Effector memory CD4-positive, alpha-beta T cell (primary cell): ENCODE measurements at places on chromosomes 5 and 9.

DNA sequence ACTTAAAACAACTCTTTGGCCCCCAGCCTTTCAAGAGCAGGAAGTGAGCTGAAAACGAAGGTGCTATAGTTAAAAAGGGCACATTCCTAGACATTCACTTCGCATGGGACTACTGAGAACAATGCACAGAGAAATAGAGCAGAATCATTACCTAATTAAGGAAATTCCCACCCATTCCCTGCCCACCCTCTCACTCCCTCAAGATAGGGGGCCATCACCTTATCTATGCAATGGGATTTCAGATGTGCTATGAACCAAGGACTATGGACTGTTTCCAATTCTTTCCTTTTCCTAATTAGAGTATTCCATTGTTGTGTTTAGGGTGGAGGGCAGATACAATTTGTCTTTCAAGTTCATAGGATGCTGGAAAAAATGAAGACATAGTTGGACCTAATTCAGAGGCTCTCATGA is 476.8 kb downstream of the CETN3 start:
- no peak for DNase-seq

- DNase-seq = no peak
These were observed 48.9 kb downstream of the PTPN3 start for GRCh38 chr9:109449036-109449798.

DNA sequence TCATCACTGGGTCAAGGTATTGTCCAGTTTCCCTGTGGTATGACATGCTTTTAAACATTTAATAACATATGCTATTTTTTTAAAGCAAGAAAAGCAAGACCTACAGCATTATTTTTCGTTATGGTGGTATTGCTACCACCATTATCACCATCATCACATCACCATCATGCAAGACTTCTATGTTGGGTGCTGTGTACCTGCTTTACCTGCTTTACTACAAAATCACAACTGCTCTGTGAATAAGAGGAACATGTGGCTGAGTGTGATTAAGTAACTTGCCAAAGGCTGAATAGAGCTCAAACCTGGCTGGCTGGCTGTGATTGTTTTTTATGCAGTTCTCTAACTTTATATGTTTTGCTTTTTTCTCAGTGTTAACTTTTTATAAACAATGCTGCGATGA is 140.8 kb upstream of the CLINT1 start:
- no peak for DNase-seq

DNA sequence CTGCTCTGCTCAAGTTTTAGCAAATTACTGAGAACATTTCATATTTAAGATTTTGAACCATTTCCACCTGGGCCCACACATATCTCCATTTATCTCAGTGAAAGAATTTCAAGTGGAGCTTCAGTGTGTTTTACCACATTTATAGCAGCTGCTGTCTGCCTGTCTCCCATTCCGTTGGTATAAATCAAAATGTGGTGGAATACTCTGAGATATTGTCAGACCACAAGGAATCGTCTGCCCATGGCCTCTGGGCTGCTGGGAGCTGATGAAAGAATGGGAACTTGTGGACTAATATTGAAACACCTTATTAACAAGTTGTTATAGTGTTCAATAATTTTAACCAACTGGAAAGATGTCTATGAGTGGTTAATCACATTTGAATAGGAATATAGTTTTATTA is 33.3 kb downstream of the MAST4 start:
- no peak for DNase-seq

DNA sequence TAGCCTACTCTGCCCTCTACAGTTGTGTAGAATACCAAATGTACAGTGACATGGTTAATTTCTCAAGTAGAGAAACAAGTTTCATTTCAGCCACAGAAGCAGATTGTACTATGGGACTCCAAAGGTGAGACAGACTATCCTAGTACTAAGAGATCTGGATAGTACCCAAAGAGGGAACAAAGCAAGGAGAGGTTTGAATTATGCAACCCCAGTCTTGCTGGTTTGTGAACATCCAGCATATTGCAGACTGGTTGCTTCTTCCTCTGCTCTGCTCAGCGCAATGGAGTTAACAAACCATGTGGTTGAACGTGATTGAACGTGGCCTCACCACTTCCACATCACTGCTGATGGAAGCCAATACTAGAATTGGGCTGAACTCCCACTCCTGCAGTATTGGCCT is 43.3 kb upstream of the ALDOB start:
- DNase-seq = no peak

DNA sequence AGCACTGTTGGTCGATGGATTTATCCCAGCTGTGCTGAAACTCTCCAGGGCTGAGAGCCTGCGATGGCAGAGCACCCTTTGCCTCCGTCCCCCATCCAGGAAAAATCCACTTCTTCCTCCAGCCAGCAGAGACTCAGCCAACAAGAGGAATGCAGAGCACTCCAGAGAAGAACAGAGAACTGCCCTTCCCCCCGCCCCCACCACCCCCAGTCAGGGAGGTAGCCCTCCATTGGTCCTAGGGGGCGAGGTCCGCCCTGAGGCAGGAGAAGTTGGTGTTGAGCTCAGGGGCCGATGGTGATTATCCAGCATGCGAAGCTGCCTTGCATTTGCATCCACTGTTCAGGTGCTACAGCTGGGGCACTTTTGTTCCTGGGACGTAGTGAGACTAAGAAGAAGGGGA is 9.0 kb downstream of the TLX3 start:
- DNase-seq = no peak

DNA sequence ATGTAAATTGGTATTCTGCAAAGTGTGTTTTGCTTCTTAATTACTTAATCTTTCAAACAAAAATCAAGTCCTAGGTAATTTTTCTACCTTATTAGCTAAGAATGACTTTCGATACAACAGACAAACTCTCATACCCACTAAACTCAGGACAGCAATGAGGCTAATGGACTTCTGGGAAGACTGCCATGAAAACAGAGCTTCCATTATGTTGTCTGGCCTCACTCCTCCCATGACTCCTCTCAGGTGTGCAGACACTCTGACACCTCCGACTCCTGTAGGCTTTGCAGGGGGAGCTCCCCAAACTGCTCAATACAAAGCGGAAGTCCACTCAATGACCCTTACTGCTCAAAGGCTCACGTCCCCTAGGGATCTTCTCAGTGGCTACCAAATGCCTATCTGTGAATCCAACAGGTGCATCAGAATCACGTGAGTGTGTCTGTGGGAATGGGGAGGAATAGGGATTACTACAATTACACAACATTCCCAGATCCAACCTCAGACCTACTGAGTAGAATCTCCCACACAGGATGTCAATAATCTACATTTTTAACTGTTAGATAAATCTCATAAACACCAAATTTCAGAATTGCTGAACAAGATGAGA is 289.9 kb downstream of the RAB3C start:
- no peak for DNase-seq

DNA sequence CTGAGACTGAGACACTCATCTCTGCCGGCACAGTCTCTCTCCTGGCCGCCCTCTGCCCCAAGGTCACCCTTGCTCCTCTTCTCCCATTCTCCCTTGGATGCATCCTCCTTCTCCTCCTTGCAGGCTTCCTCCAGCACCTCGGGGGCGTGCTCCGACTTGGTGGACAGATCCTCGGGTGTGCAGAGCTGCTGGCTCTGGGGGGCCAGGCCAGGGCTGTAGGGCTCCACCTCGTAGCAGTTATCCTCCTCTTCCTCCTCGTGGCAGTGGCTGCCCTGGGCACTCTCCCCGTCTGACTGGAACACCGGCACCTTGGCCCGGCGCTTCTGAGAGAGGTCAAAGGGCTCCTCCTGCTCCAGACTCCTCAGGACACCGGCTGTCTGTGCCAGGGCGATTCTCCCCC is 63.3 kb downstream of the ZNF366 start:
- DNase-seq = no peak

GRCh38 chr5:3429962-3430361 is 165.7 kb upstream of the IRX1 start:
- no peak for DNase-seq

DNA sequence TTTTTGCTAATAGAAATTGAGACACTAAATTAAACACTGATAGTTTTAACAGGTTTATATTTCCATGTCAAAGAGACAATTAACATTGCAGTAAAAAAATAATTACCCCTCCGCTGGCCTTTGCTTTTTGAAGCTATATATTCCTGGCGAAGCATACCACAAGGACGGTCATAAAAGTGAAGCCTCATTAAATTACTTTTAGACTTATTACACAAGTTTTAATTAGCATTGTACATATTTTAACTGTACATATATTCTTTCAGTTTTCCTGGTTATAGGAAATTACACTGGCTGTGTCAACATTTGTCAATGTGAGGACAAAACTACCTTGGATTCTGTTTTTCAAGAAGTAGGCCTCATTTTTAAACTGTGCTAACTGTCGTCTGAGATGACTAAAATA is 1.2 kb downstream of the CDKN2A start:
- DNase-seq = no peak

DNA sequence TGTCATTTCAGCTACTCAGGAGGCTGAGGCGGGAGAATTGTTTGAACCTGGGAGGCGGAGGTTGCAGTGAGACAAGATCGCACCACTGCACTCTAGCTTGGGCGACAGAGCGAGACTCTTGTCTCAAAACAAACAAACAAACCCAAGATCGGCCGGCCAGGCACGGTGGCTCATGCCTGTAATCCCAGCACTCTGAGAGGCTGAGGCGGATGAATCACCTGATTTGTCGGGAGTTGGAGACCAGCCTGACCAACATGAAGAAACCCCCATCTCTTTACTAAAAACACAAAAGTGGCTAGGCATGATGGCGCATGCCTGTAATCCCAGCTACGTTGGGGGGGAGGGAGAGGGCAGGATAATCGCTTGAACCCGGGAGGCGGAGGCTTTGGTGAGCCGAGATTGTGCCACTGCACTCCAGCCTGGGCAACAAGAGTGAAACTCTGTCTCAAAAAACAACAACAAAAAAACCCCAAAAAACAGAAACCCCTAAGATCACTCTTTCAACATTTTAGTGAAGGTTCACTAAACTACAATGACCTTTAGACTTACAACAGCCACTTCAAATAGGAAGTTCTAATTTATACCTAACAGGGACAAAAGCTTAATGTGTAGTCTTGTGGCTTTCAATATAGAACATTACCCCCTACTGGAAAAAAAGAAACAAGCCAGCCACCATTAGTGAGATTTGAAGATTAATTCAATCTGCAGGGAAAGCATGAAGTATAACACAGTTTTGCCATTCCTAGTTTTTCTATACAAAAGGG is 7.0 kb downstream of the HSPA9 start:
- DNase-seq = no peak
